NCI-H446 treated with DMSO at 0.1 percent for 48 hours (cell line): ENCODE measurements at places on chromosomes 3 and 15.

GRCh38 chr3:58308728-58309127, 2.4 kb downstream of the HTD2 start:
- DNase-seq, result no peak

- no peak for DNase-seq
Observed at GRCh38 chr3:112353365-112353764, 20.4 kb downstream of the CD200 start.

DNA sequence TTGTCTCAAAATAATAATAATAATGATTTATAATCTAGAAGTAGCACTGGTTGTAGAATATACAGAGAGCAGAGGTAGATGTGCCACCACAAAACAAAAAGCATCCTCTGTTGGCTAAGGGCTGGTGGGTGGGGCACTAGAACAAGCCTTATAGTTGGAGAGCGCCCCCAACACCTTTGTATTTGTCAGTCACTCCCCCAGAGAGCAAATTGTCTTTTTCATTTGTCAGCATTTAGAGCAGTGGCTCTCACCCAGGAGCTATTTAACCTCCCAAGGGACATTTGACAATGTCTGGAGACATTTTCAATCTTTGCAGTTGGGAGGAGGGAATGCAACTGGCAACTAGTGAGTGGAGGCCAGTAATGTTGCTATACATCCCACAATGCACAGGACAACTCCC, 6.3 kb downstream of the KAT2B start:
- no peak for DNase-seq

DNA sequence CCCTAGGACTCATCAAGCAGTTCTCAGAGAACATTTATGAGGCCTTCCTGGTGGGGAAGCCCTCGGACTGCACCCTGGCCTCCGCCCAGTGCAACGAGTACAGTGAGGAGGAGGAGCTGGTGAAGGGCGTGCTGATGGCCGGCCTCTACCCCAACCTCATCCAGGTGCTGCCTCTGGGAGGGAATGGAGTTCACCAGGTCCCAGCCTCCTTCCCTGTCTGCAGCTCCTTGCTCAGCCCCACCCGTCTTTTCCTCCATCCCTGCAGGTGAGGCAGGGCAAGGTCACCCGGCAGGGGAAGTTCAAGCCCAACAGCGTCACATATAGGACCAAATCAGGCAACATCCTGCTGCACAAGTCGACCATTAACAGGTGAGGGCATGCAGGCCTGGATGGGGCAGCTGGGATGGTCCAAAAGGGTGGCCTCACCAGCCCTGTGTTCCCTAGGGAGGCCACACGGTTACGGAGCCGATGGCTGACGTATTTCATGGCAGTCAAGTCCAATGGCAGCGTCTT, 46.3 kb downstream of the DHX30 start:
- no peak for DNase-seq

GRCh38 chr3:161744366-161744765, 247.8 kb downstream of the OTOL1 start:
- no peak for DNase-seq

GRCh38 chr3:42498791-42499477, 3.5 kb upstream of the VIPR1 start:
- DNase-seq, result no peak

DNA sequence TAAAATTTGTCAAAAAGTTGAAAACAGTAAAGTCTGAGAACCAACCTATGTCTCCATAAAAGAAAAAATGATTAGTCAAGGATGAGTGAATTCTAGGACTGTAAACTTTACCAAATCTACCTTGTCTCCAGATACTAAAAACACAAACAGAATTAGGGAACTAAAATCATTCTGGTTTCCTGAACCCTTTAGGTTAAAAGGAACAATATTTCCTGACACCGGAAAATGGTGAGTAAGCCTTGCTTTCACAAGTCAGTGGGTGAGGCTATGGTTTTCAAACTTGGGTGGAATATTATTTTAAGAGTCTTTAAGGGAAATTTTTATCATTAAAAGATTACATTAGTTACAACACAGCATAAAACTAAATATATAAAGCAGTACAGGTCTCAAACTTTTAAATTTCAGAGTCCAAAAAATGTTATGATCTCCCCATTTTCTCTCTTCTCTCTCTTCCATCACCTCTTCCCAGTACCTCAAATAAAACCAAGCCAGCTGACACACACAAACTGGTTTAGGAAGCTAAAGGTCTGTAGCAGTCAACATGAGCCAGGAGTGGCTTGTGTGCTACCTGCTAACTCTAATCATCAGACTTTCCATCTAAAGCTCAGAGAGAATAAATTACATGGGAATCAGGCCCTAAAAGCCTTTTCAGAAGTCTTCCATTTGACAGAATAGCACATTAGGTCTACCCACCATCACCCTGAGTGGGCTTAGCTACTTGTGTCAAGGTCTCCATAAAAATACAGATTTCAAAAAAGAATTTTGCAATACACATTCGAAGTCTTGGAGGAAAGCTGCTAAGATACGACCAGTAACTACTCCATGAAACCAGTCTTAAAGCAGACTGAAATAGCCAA, 2.2 kb downstream of the SLC12A6 start:
- DNase-seq, result no peak

DNA sequence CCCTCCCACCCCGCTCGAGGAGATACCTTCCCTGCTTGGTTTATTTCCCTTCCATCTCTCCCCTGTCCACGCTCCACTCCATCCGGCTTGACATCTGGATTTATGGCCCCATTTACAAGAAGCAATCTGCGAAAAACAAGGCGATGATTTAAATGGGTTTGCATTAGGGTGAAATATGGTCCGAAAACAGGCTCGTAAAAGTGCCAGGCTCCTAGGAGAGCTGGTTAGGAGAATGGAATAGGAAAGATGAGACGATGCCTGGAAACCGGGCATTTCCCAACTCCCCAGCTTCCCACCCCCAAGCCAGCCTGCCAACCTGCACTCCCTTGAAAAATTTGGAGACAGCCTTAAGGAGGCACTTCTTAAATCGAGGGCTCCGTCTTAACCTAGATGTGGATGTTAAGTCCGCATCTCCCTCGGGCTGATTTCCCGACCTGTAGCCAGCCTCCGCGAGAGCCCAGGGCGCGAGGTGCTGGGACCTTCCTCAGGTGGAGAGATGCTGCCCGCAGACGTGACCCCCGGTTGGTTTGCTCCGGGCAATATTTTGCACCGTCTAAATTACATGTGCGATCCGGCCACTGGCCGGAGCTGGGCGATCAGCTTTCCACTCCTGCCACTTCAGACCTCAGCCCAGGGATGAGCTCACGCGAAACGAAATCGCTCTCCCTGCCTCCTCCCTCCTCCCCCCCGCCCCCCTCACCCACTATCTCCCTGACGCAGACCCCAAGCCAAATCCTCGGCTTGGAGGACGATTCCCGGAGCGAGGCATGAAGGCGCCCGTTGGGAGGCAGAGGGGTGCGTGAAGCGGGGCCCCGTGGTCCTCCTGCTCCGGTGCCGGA, 1.3 kb downstream of the GRM7 start:
- DNase-seq, result no peak

DNA sequence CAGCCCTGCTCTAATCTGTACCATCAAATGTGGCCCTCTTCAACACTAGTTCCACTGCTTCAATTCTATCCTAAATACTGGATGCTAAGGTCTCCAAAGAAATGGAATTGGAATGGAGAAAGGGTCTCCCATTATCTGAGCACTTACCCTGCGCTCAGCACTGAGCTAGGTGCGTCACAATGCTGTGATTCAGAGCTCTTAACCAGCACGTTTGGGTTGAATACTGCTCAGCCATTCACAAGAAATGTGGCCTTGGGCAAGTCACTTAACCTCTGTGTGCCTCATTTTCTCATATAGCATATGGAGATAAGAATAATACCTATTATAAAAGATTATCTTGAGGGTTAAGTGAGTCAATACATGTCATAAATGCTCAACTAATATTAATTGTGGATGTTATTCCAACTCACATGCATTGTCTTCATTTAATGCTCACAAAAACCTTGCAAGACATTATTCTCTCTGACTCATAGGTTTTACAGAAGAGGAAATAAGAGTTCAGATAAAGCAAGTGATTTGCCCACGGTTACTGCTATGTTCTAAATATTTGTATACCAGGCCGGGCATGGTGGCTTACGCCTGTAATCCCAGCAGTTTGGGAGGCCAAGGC, 27.4 kb upstream of the SRGAP3 start:
- no peak for DNase-seq

DNA sequence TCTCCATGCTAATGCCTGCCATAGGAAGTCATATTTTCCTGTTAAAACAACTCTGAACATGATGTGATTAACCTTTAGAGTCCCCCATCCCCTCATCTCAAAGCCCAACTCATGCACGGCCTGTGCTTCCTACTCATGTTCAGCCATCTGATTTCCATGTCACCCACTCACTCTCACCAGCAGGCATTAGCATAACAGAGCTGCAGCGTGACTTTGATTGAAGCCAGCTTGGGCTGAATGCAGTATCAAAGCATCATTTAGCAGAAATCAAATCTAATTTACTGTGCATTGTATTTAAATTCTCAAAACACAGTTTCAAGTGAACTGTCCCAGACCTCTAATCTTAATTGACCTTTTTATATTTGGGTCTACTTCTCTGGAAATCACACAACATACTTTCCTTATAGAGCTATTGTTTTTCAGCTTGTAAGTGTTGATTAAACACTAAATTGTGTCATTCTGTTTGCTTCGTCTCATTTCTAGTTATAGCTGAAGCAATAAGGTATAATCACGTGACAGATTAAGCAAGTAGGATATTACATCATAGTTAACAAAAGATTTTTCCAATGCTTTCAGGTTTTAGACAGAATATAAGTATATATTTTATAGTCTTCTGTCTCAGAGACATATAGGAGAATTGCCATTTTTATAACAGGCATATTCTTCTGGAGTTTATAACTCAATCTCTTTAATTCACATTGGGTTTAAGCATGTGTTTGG, 501.5 kb downstream of the ROBO2 start:
- no peak for DNase-seq
